ENCODE measurements at places on chromosomes 16 and 17.
A peak's percentile ranks its signal among the peaks of the same experiment; 100 is the strongest.

DNA sequence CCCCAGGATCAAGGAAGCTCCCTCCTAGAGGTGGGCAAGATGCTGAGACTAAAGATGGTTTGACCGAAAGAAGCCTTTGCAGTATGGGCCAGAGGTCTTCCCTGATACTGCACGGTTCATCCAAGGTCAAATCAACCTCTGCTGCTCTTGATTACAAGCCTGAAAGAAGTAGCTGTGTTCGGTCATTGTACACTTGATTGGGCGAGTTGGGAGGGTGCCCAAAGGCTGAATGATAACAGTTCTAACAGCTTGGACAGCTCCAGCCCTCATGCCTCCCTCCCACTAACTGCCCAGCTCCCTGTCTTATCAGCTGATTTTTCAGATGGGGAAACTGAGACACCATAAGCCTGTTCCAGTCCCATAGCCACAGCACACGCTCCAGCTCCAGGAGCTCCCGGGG is 42.8 kb downstream of the ABCC12 start:
- DNase-seq = no peak

DNA sequence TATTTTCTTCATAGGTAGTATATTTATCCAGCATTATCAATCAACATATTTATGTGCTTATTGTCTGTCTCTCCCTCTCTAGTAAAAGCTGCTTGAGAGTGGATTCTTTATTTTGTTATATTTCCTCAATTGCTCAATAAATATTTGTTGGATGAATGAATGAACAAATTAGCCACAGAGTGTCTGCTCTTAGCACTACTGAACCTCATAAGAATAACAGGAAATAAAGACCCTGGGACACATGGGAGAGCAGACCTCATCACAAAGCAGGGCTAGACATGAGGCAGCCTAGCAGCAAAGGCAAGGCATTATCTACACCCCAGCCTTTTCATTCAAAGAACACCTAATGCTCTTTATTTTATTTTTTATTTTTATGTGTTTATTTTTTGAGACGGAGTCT is 34.9 kb upstream of the TANC2 start:
- no peak for DNase-seq

DNA sequence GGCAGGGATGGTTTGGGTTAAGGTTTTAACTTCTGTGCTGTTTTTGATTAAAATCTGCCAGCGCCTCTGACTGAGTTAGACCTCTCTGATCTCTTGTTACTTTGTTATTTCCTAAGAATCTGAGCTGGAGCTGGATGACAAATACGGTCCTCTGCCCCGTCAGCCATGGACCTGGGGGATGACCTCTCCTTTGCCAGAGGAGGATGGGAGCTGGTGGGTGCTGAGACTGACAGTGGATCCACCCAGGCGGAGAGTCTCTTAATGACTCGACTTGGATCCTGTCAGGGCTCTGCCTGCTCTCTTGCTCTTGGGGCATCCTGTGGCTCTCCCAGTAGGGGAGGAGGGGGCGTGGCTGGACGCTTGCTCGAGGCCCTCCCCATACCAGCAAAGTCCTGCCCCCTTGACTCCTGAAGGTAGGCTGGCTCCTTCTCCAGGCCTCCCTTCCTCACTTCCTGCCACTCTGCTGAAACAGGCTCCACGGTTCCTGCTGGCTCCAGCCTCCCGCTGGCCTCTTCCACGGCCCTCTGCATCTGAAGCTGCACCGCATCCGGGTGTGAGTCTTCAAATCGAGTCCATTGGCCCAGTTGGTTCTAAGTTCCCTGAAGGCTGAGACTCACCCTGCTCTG is 24.8 kb upstream of the MAP3K14 start:
- no peak for DNase-seq

DNA sequence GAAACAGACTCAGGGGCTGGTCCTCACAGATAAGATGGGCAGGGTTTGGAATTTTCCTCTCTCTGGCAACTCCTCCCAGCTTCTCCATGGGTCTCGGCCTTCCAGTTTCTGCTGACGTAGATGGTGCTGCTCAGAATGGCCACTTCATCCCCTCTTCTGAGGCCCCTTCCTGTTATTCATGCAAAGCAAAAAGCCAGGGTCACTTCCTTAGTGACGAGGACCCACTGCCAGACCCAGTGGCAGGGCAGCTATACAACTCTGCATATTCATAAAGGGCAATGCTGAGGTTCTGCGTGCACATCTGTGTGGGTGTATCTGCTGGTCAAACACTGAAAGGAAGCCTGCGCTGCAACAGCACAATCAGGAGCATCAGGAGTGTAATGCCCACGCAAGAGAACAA is 108.8 kb downstream of the WSCD1 start:
- no peak for DNase-seq

DNA sequence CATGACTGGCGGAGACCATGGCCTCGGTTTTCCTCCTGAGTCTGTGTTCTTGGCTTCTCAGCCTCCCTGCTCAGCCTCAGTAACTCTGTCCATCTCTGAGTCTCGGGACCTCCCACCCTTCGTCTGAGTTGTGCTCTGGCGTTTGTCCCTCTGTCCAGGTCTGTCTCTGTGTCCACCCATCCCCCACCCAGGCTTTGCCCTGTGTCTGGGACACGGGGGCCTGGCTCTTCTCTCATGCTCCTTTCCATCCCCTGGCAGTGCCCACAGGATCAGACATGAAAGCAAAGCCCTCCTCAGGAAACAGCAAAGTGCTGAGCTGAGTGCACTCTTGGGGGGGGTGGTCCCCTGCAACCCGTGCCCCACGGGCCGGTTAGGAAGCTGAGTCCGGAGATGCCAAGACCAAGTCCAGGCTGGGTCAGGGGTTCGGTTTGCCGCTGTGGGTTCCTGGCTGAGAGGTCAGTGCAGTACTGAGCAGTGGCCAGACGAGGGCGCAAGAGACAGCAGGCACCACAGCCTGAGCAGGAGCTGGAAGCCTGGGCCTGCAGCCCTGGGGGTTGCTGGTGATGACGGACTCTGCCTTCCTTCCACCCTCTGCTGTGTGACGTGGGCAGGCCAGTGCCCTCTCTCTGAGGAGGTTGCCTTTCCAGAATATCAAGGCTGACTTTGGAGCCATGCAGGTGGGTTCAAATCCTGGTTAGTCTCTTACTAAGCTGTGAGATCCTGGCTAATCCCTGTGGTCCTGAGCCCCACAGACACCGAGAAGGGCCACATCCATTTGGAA is 2.5 kb downstream of the P2RX1 start:
- peak; percentile 56 for DNase-seq

DNA sequence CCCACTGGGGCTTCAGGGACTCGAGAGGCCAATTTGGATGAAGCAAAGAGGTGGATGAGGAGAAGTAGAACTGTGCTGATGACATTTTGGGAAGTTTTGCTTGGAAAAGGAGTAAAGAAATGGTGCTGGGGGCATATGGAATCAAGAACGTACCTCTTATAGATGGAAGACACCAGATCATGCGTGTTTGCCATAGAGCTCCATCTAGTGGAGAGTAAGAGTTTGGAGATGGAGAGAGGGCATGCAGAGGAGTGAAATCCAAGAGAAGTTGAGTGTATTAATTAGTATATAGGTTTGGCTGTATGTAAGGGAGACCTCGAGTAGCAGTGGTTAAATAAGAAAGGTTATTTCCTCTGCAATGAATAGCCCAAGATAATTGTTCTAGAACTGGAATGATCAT is 56.0 kb downstream of the SHISA6 start:
- DNase-seq = no peak

GRCh38 chr17:45038728-45039634 is 12.5 kb downstream of the DCAKD start:
- DNase-seq = no peak

DNA sequence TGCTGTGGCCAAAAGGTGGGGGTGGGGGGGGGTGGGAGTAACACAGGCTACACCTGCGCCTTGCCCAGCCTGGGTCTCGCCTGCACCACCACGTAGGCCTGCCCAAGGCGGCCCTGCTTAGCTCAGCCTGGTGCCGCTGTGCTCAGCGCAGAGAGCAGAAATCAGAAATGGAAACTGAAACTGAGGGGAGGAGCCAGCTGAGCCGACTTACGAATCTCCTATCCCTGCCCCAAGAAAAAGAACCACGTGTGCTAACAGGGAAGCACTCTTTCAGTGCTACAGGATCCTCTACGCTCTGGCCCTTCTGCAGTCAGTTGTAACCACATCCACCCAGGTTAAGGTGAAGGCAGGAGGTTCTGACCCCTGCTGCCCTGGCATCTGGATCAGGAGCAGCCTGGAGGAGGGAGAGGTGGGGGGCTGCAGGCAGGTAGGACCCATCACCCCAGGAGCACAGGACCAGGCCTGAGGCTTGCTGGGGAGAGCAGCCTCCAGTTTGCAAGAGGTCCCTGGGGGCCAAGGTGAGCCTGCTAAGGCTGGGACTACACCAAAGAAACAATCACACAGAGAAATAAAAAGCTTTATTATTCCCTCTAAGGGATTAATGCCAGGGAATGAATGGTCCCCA is at the start of gene DHX58:
TSS of gene DHX58 (minus strand) at position 163 of the 625 bp plus-strand sequence. CDS start 822 bp downstream, outside the sequence.
- peak; percentile 62 for DNase-seq

- no peak for DNase-seq
Measured at GRCh38 chr17:36613155-36613554, 11.8 kb downstream of the MRM1 start.

GRCh38 chr16:1117926-1118325 is 21.9 kb upstream of the C1QTNF8 start:
- no peak for DNase-seq

DNA sequence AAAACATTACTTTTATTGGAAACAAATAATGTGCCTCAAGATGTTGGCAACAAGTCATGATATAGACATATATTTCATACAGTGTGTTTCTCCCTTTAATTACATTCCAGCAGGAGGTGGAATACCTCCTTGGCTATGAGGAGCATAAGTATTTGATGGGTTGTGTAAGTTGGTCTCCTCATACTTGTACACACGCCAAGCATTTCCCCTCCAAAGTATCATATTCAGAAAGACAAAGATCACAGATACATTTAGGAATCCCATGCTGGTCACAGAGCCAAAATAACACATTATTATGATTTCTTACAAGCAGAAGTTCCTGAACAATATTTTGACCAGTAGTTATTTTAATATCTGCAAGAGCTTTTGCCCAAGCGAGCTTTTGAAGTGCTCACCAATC is 57.8 kb downstream of the WSB1 start:
- no peak for DNase-seq

DNA sequence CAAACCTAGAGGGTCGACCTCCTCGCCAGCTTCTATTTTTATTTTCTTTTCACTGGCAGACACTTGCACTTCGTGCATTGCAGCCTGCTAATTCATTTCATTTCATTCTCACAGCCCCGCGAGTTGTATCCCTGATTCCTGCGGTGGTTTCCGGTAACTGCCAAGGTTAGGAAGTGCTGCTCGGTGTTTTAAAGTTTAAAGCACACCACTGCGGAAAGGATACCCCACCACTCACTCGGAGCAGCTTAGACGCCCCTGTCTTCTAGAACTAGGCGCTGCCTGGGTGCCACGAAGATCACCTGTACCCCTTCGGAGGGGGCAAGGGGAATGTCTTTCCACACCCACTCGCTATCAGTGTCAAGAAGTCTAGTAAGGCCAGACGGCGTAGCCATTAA is 509 bp downstream of the CNEP1R1 start:
- DNase-seq = no peak

All from nucleus accumbens (tissue), 56 donors.